Posterior vena cava (tissue), 2 donors: ENCODE measurements at places on chromosomes 12 and 14. TPM values are rescaled to one million over a fixed set of nuclear protein-coding genes. Genes with fewer than 3 reads are reported as not detected.

CLEC2A gene
- not detected for total RNA-seq

FSCB gene
- not detected for total RNA-seq

C12orf60 gene
- 0.62 TPM for total RNA-seq

FITM1 gene
- not detected for total RNA-seq

CCDC177 gene
- not detected for total RNA-seq

NOS1 gene
- 0.60 TPM for total RNA-seq

GUCY2C gene
- 0.10 TPM for total RNA-seq

RAN gene
- 326 TPM for total RNA-seq

TOX4 gene
- total RNA-seq = 56.1 TPM

FZD10 gene
- total RNA-seq = 1.1 TPM
